ENCODE measurements at places on chromosomes 5 and 9.

GRCh38 chr9:124537926-124538325 lies 30.7 kb upstream of the NR5A1 start:
- no peak for DNase-seq

- DNase-seq: no peak
These were observed 47.7 kb downstream of the ZNF608 start for GRCh38 chr5:124698770-124699169.

DNA sequence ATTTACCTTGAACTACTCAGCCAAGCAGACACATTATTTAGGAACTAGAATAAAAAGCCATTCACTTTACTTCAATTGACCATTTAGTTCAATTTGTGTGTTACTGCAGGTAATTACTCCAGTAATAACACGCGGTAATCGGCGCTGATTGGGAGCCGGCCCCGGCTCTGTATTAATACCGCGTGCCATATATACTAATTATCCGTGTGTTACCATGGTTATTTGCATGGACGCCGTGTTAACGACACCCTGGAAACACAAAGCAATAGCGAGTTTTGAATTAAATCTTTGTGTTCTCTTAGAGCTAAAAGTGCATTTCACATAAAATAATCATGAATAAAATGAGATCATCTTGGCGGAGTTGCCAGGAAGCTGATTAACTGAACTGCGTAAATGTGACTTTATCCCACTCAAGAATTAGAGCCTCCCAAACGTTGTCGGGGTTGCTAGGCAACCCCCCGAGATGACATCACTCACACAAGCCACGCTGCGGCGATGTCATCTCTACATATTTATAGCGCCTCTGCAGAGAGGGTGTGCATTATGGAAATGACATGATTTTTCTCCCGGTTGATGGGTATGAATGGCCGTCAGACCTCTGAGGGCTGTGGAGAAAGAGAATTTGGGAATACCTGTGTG lies 41.4 kb upstream of the RNU6ATAC start:
- DNase-seq: no peak

DNA sequence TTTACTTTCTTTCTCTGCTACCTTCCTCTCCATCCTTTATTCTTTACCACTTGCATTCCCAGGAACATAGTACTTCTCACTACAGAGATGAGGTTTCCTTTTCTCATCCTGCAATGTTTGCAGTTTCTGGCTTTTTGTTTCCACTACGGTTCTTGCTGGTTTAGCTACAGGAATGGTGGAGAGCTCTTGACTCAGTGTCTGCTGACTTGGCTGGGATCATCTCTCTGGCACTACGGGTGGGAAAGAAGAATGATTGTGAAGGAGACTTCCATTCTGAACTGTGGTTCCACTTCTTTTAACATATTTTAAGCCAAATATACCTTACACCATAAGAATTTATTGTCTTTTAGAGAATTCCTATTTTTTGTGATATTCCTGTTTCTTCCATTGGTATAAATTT lies 65.1 kb downstream of the NREP start:
- no peak for DNase-seq
